Activated CD4-positive, CD25-positive, alpha-beta regulatory T cell treated with anti-CD3 and anti-CD28 coated beads, Interleukin-2, amount 50 U/mL, for 72 hours (primary cell): ENCODE measurements at places on chromosomes 11 and 22.

DNA sequence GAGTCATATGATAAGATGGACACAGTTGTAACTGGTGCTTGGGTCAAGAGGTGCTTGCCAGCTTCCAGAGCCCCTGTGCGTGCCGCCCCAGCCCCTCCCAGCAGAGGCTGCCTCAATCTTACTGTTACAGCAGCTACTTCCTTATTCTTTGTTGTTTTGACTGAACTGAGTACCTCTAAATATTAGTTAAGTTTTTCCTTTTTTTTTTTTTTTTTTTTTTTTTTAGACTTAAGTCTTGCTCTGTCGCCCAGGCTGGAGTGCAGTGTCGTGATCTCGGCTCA is 8.8 kb downstream of the ZBED4 start:
- DNase-seq: no peak

- DNase-seq: no peak
Measured at GRCh38 chr11:117816846-117817367, 7.6 kb downstream of the FXYD2 start.

- no peak for DNase-seq
Measured at GRCh38 chr11:79342236-79342635, 98.6 kb downstream of the TENM4 start.

GRCh38 chr22:37965940-37966664 is 12.6 kb downstream of the POLR2F start:
- DNase-seq: no peak

- no peak for DNase-seq
Measured at GRCh38 chr11:41612415-41612814, 153.0 kb upstream of the LRRC4C start.

- DNase-seq: no peak
Measured at GRCh38 chr11:114284021-114284420, 12.2 kb upstream of the NNMT start.

DNA sequence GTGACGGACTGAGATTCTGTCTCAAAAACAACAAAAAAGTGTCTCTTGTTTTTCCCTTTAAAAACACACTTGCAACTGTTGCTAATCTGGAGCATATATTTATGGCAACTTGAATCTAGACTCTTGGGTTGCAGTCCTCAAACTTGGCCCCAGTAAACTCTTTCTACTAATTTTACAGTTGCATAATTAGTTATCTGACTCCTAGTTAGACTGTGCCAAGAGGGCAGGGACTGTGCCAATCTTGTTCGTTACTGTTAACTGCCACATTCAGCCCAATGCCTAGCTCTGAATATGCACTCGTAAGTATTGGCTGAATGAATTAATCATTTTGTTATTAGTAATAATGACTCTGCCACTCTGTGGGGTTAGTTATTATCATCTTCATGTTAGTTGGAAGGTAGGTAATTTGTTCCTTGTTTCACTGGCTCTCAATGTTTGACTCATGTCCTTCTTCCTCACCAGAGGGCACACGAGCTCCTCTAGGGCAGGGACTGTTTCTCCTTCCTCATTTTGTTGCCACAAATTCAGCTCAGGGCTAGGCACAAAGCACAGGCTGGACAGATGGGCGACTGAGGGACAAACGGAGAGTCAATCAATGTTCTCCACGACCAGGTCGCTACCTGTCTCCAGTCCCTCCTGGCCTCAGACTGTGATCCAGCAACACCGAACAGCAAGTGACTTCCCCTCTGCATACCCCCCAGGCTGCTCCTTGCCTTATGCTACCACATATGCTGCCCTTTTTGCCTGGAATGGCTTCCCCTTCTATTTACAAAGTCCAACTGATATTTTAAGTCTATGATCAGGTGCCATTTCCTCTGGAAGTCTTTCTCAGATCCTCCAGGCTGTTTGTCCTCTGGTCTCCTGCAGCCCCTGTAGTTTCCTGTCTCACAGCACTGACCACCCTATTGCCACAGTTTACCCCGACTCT is 9.0 kb downstream of the CLPB start:
- no peak for DNase-seq

DNA sequence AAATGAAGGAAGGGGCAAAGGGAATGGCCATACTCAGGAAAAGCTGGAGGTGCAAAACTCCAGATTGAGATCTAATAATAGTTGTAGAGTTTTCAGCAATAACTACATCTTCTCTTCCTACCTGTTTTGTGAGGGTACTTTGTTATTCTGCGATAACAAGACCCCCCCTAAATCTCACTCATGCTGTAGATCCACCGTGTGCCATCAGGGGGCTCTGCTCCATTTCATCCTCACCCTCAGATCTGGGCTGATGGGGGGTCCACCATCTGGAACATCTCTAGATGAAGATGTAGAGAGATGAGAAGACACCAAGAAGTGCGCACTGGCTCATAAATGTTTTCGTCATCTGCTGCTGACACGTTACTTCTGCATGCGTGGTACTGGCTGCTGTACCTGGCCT is 135.9 kb upstream of the KIRREL3 start:
- no peak for DNase-seq

GRCh38 chr22:49066619-49067018 is 761.1 kb downstream of the BRD1 start:
- no peak for DNase-seq

DNA sequence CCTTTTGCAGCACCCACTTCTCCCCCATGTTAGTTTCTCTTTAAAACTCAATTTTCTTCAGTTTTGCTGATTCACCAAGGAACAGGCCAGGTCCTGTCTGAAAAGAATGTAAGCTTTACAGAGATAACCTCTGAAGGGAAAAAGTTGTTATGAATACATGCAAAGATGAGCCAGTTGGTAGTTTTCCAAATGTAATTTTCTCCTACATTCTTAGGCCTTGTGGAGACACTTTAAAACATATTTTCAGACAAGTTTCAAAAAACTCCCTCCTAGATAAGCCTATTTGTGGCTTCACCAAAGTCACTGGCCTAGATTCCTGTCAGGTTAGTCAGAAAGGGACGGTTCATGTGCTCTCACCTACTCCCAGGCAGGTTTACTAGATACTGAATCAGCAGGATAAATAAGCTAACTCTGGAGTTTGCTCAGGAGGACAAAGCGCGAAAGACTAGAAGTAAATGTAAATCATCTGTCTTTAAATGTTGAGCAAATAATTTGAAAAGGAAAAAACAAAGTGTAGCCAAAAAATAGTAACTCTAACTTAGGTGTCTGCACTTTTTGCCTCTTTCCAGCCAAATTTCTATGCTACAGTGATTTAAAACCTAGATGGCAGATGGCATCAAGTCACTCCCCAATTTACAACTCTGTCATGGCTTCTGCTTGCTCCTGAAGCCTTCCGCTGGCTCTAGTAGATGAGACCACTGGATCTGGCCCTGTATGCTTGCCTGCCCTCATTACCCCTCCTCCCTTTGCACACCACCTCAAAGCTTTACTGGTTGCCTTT is 4.9 kb upstream of the ATP6V1E1 start:
- no peak for DNase-seq

GRCh38 chr11:121909596-121909995 is 206.4 kb downstream of the BLID start:
- no peak for DNase-seq

- DNase-seq: no peak
Measured at GRCh38 chr22:27820896-27821866, 19.6 kb upstream of the MN1 start.

- DNase-seq: no peak
Measured at GRCh38 chr11:36352922-36353321, 56.8 kb downstream of the PRR5L start.

DNA sequence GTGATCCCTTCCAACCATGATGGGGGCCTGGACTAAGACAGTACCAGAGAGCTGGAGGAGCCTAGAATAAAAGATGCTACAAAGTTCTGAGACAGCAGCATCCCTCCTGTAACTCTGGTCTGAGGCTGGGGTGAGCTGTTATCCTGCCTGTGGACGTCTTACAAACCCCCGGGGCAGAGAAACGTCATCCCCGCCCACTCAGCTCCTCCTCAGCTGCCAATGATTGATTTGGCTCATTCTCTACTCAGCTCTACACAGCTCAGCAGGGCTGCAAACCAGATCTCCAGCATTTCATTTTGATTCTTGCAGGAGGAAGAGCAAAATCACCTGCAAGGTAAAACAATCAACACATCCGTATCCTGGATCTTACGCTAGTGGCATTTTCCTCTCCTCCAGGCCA is 55.5 kb downstream of the CSNK2A3 start:
- no peak for DNase-seq

DNA sequence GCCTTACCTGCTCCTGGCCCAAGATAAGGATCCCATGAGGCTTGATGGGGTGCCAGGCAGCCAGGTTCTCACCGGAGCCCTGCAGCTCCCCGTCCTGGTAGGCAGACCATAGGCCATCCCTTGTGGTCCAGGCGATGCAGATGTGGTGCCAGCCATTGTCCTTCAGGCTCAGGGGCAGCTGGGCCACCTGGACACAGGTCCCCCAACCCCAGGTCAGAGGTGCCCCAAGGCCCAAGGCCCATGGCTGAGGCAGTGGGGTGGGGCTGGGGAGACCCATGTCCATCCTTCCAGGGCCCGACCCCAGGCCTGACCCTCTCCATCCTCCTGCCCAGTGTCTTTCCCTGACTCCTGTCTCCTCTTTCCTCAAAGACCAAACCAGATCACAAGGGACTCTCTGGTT is 20.8 kb downstream of the NPTXR start:
- DNase-seq: no peak

- no peak for DNase-seq
Measured at GRCh38 chr22:40376149-40376548, 5.8 kb downstream of the SGSM3 start.

DNA sequence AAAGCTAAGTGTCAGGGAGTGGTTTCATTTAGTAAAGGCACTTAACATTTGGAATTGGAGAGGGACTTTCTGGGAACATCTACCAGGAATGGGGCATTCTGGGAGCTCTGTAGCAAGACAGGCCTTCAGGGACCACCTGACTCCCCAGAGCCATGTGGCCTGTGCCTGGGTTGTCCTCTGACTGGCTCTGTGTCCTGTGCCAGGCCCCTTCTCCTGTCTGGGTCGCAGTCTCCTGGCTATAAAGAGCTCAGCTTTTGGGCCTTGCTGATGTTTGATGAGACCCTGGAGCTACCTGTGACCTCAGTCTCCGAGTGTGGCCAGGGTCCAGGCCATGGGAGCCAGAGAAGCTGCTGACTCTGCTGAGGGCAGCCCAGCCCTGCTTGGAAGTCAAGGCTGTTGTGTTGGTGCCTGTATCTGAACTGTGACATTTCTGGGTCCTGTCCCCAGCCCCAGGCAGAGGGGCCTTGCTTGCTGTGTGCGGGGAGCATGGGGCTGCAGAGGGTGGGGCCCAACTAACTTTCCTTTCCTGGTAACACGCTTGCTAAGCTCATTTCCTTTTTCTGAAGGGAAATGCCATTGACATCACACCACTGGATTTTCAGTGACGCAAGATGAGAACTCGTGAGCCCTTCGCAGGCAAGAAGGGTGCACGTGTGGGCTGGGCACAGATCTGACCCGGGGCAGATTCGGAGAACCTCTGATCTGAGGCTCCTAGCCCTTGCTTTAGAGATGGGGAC is 41.3 kb downstream of the LRRC32 start:
- peak; percentile 45 for DNase-seq

GRCh38 chr22:46039535-46039934 is 62.6 kb upstream of the WNT7B start:
- DNase-seq: no peak

DNA sequence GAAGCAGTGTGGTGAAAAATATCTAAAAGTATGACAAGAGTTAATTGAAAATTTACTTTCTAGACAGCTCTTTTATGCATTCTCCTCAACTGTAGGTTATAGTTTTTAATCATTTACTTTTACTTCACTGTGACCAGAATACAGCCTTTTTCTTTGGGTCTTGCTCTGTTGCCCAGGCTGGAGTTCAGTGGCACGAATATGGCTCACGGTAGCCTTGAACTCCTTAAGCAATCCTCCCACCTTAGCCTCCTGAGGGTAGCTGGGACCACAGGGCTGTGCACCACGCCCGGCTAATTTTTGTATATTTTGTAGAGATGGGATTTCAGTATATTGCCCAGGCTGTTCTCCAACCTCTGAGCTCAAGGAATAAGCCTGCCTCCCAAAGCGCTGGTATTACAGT is 5.3 kb downstream of the SC5D start:
- DNase-seq: no peak

DNA sequence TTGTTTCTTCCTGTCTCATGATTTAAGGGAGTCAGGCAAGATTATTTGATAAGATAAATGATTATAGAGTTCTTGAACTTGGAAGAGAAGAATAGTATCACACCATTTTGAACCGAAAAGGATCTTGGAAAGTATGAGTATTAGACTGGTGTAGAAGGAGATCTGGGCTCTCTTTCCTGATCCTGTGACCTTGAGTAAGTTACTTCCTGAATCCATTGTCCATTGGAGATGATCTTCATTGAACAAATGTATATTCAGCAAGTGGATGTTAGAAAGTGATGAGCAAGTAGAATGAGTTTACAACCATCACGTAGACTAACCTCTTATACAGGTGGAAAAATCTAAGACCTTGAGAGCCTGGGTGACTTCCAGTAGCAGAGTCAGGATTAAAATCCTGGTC is 2.0 kb downstream of the ACO2 start:
- no peak for DNase-seq

- DNase-seq: no peak
Measured at GRCh38 chr11:11780858-11781257, 60.9 kb upstream of the USP47 start.

GRCh38 chr11:42709216-42709615 is 602.6 kb upstream of the API5 start:
- DNase-seq: no peak

DNA sequence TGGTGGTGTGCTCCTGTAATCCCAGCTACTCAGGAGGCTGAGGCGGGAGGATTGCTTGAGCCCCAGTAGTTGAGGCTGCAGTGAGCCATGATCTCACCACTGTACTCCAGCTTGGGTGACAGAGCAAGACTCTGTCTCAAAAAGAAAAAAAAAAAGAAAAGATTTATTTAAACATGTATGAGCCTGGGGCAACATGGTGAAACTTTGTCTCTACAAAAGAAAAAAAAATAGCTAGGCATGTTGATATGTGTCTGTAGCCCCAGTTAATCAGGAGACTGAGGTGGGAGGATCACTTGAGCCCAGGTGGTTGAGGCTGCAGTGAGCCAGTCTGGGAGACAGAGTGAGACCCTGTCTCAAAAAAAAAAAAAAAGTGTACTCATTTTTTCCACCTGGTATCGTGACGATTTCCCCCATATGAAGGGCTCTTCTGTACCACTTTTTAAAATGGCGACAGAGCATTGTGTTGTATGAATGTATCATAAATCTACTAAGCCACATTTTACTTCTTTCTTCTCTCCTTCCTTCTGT is 16.4 kb upstream of the KCTD14 start:
- no peak for DNase-seq

GRCh38 chr22:35231585-35232084 is 25.7 kb upstream of the HMGXB4 start:
- DNase-seq: peak; percentile 73

GRCh38 chr11:112306230-112306629 is 45.6 kb upstream of the PLET1 start:
- no peak for DNase-seq

GRCh38 chr11:133732109-133732674 is 113.1 kb downstream of the SPATA19 start:
- DNase-seq: no peak

- peak; percentile 40 for DNase-seq
Measured at GRCh38 chr11:72668629-72669347, 5.4 kb downstream of the PDE2A start.

DNA sequence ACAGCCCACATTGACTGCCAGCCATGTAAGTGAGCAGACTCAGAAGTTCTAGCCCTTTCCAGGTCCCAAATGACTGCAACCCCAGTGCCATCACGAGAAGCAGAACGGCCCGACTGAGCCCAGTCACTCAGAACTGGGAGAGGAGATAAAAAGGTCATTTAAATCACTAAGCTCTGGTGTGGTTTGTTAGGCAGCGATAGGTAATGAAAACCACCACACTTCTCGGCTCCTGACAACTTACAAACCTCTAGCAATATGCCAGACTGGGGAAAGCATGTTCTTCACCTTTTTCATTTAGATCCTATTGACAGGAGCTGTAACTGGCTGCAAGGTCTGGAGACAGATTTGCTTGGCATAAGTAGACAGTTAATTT is 6.7 kb downstream of the SLC15A3 start:
- DNase-seq: no peak
